ENCODE measurements at places on chromosomes 2 and 18.

- no peak for DNase-seq
These were observed 12.8 kb downstream of the DNAJB2 start for GRCh38 chr2:219291910-219292490.

DNA sequence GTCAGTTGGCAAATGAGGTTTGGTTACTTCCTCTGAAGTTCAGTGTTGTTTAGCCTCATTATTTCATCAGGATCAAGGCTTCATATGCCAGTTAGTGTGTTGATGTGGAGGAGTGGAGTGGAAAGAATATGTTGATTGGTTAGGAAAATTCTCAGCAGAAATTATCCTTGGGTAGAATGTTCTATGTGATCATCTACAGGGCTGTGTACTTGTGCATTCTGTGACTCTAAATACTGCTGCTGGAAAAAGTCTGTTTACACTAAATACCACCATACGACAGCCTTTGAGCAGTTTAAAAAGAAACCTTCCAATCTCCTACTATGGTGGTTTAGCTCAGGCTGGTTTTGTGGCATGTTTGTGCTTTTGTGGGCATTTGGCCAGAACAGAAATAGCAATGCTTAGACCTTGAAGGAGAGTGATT lies 25.8 kb downstream of the CAB39 start:
- DNase-seq = no peak

DNA sequence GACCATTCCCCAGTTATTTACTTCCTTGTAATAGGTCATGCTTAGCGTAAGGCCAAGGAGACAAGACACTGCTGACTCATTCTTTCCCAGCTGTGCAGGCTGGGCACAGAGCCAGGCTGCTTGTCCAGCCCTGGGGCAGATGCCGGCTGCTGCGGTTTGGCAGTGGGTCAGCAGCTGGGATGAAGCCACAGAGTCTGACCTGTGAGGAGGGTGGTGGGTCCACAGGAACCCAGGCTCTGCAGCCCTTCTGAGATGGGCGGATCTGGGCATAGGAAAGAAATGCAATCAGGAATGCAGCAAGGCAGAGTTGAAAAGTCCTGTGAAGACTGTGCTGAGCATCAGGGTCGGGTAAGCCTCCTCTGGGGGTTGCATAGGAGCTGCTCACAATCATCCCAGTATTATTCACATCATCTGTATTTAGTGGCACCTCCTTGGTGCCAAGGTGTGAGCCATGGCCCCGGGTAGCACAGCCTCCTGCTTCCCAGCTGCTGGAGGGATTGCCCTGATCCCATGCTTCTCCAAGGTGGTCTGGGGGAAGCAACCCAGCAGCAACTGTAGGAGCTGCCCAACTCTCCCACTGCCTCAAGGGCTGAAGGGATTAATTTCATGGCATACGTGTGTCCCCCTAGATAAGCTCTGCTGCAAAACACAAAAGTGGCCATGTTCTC lies 139.0 kb downstream of the DDX1 start:
- no peak for DNase-seq

DNA sequence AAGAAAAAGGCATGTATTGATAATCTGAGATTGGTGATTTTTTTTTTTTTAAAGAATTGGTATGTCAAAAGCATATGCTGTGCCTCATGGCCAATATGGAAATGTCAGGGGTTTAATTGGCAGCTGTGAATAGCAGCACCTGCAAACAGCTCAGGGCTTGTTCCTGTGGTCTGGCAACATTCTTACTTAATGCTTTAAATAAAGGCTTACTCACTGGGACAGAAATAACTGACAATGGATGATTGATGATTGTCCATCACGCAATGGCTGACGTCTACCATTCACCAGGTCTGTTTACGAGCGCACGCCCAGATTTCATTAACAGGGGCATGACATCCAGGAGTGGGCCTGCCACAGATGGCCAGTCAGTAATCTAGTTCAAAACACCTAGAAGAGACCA lies 66.7 kb downstream of the ETAA1 start:
- DNase-seq = no peak

DNA sequence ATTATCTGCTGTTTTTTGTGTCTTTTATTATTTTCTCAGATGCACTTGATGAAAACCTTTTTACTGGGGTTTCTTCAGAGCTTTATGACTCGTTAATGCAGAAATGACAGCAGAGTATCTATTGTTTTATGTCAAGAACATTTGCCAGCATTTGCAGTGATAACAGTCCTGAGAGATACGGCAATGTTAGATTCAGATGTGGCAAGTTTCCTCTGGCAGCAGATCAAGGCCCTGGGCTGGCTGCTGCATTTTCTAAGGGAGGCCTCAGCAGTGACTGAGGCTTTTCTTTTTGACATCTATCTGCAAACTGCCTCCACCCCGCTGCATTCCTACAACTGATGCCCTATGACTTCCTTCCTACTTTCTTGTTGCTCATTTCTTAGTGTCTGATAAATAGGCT lies 40.2 kb downstream of the EFEMP1 start:
- DNase-seq = no peak

DNA sequence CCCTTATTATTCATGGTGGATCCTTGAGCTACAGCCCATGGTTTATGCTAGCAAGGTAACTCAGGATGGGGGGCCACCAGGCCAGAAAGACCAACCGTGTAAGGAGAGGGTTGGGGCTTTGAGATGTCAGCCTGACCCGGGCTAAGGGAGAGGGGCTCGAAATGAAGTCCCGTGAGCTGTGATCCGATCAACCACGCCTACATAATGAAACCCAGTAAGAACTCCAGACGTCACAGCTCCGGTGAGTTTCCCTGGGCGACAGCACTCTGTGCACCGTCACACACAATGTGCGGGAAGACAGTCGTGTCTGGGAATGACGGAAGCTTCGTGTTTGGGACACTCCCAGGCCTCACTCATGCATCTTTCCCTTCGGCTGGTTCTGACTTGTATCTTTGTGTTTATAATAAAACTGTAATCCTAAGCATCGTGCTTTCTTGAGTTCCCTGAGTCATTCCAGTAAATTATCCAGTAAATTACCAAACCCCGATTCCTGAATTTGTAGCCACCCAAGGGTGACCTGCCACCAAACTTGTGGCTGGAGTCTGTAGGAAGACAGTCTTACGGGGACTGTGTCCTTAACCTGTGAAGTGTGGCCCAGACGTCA lies 44.2 kb downstream of the CYP27C1 start:
- DNase-seq = no peak

All from T-cell (primary cell).